Karpas-422 (cell line): ENCODE measurements at places on chromosomes 5 and 9. TPM values are rescaled to one million over a fixed set of nuclear protein-coding genes. Genes with fewer than 3 reads are reported as not detected.

PCDHGB2 gene
- 9.8 and 11.5 TPM in 2 replicates for total RNA-seq

SEMA5A gene
- not detected in 2 replicates for total RNA-seq

ELAVL2 gene
- total RNA-seq: not detected in 2 replicates

C5orf58 gene
- total RNA-seq: 7.8 TPM in 1 of 2 replicates, not detected in the other

SPINK7 gene
- not detected in 2 replicates for total RNA-seq

OR1J2 gene
- not detected in 2 replicates for total RNA-seq

IRX1 gene
- not detected in 2 replicates for total RNA-seq

FBXO4 gene
- total RNA-seq: 21.4 and 48.4 TPM in 2 replicates

PDLIM4 gene
- not detected in 2 replicates for total RNA-seq

ZFP62 gene
- 52.5 and 53.2 TPM in 2 replicates for total RNA-seq

TRPM3 gene
- not detected in 2 replicates for total RNA-seq

UGT3A2 gene
- total RNA-seq: not detected in 2 replicates

BTNL8 gene
- not detected in 2 replicates for total RNA-seq

LPAR1 gene
- not detected in 2 replicates for total RNA-seq

HTR4 gene
- not detected in 2 replicates for total RNA-seq

TUSC1 gene
- not detected in 2 replicates for total RNA-seq

ZNF658 gene
- total RNA-seq: 1.6 and 3.1 TPM in 2 replicates

CCNO gene
- total RNA-seq: 2.2 and 5.0 TPM in 2 replicates

SH2D3C gene
- total RNA-seq: 0.61 TPM in 1 of 2 replicates, not detected in the other

OR1J4 gene
- not detected in 2 replicates for total RNA-seq

TXNDC8 gene
- not detected in 2 replicates for total RNA-seq

PCDHGA4 gene
- total RNA-seq: 11.1 and 13.5 TPM in 2 replicates

FOXD4L6 gene
- total RNA-seq: 0.30 and 1.5 TPM in 2 replicates

BNC2 gene
- not detected in 2 replicates for total RNA-seq

FOXE1 gene
- not detected in 2 replicates for total RNA-seq

EIF4EBP3 gene
- 7.3 and 12.2 TPM in 2 replicates for total RNA-seq

DDX4 gene
- total RNA-seq: not detected in 2 replicates

MEIKIN gene
- total RNA-seq: not detected in 2 replicates

PAEP gene
- total RNA-seq: not detected in 2 replicates

SHISAL2B gene
- total RNA-seq: not detected in 2 replicates

PCDHGA2 gene
- 0.04 TPM in 1 of 2 replicates, not detected in the other for total RNA-seq

SPOCK1 gene
- total RNA-seq: 0.54 and 1.0 TPM in 2 replicates

CARTPT gene
- not detected in 2 replicates for total RNA-seq

GPR21 gene
- total RNA-seq: 0.54 and 16.8 TPM in 2 replicates
